Astrocyte of the spinal cord (primary cell): ENCODE measurements at places on chromosomes 7 and 10.

DNA sequence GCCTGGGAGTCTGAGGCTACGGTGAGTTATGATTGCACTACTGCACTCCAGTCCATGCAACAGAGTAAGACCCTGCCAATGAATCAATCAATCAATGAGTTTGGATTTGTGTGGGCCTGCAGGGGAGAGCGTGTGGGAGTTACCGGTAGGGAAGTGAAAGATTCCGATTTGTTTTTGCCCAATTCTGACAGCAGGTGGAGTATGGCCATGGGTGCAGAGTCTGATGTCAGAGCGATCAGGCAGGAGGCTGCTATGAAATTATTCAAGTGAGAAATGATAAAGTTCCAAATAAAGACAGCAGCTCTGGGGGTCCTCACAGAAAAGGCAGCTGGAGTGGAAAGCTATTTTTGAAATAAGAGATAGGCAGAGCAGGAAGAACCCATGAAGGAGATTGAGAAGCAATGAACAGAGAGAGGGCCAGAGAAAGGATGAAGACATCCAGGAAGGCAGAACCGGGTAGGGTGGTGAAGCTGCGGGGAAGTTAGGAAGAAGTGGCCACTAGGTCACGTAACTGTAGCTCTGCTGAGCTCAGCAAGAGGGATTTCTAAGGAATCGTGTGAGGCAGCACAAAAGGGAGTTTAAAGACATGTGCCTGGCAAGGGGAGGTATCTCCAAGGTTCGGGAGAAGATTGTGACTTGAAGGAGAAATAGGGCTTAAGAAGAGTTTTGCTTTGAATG lies 93.7 kb upstream of the NMT2 start:
- DNase-seq = peak; percentile 23

DNA sequence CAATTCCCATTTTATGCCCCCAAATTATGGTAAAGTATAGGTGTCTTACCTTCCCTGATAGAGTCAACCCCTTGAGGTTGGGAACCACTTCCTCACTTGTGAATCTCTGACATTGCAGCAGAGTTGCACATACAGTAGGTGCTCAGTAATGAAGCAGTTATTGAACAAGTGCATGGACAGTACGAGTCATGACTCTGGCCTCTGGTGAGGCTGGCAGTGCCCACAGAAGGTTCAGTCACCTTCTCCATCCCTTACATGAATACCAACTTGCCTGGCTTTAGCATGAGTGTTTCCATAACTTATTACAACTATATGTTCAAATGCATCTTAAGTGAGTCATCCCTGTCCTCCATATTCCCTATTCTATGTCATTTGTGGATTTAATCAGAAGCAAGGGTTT lies 340.0 kb downstream of the ELMO1 start:
- DNase-seq = no peak

- DNase-seq = peak; percentile 65
Observed at GRCh38 chr10:102347236-102347828, 48.2 kb upstream of the NFKB2 start.

GRCh38 chr7:138720286-138720685 lies 19.1 kb upstream of the SVOPL start:
- no peak for DNase-seq

DNA sequence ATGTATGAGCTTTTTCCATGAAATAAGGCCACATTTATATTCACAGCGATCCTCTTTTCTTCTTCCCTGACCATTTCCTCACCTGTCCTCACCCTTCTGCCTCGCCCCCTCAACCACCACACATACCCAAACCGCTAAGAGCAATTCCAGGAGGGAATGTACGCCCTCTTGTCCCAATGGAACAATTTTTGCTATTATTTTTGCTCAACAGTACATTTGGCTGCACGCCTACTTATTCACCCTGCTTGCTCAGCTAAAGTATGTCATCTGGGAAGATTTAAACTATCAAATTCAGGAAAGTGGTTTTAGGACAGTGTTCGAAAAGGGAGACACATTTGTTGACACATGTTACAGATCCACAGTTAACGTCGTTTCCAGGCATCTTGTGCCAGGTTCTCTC lies 252.7 kb downstream of the NEBL start:
- DNase-seq = no peak

- DNase-seq = no peak
Observed at GRCh38 chr10:130656187-130656575, 520.0 kb downstream of the GLRX3 start.

DNA sequence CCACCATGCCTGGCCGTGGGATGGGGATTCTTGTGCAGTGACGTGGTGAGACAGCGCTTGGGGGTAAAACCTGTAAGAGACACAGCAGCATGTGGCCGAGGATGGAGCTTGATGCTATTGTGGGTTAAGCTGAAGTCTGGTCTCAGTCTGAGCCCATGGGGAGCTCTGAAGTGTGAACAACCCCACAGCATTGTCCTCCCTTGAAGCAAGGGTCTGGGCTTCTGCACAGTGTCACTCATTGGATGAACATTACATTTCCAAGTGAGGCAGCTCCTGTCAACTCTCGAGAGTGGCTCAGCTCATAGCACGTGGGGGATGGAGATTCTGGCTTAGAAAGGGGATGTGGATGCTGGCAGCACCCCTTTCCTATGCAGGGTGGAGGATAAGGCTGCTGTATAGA lies 32.2 kb upstream of the ZNF438 start:
- no peak for DNase-seq

DNA sequence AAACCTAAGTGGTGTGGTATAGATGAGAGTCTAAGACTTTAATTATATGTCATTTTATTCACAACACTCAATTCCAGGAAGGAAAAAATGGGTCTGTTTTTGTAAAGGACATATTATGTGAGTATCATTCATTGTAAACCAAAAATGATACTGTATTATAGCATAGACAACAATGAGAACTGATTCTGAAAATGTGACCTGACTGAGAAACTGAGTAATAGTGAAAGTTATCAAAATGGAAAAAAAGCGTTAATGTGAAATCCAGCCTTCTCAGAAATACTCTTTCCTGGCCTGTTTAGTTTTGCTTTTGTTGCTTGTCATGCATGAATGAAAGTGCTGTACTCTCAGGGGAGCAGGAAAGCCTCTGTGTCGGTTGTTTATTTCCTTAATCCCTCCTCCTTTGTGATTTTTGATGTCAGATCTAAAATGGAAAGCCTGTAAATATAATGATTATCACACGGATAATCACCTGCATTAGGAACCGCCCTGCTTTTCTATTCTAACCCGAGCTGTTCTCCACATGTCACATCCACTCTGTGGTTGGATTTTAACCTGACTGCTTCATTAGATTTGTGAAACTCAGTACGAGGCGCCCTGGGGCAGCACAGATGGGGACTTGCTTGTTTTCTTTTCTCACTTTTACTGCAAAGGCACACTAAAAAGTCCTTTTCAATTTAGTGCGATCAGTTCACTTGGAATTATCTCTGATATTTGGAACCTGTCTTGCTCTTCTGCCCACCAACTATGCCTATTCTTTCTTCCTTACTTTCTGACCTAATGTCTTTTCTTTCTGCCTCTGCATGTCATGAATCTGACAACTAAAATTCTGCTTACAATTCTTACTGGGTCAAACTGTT lies 240.9 kb upstream of the KAT6B start:
- peak; percentile 33 for DNase-seq

DNA sequence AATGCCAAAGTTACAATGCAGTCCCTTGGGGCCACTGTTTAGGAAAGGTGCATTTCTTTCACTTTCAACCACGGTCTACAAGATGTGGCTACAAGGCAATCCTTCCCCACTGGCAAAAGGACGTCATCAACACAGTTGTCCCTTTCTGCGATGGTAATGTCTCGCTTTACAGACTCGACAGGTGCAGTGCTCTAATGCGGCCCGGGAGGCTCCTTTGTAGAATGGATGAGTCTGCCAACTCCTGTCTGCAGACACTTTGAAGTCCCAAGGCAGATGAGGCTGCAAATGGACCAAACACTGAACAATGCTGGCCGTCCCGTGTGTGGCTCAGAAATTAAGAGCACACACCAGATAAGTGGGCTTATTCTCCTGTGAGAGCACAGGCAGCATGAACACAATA lies 133.7 kb downstream of the PIP4K2A start:
- no peak for DNase-seq
